ENCODE measurements at places on chromosomes 1 and 21.

GRCh38 chr1:241695246-241696171 is 43.4 kb downstream of the WDR64 start:
- DNase-seq: no peak

GRCh38 chr1:209723265-209723664 is 18.6 kb downstream of the HSD11B1 start:
- no peak for DNase-seq

DNA sequence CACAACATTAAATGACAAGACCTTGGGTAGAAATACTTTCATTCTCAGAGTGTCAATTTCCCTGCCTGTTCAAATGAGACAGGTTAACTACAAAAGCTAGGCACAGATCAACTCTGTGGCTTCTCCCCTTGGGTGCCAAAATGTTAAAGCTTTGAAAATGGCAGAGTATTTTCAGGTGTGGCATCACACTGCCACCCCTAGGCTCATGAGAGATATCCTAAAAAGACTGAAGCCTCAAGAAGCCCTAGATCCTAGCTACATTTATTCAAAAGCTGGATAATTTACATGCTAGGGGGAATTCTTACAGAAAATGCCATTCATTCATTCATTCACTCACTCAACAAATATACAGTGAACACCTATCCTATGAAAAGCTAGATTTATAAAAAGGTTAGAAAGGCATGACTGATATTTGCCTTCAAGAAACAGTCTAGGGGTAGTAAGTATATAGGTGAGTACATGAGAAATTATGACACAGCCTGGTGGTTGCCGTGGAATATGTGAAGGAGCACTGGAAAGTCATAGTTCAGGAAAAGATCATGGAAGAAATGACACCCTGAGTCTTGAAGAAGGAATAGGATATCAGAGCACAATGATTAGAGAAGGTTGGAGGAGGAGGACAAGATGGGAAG is 15.9 kb upstream of the RAB4A start:
- peak; percentile 22 for DNase-seq

DNA sequence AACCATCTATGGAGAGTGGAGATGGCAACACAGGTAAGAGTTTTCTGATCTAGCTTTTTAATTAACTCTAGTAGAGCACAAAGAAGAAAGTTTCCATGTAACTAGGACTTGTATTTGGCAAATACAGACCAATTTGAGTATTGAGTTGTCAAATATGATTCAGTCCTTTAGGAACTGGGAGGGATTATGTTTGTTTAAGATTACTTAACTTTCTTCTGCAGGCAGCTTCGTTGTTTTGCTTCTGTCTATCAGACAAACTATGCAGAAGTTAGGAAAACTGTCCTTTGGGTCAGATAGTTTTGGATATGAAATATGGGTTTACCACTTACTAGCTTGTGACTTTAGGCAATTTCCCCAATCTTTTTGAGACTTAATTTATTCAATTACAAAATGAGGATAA is 111.8 kb downstream of the POU2F1 start:
- no peak for DNase-seq

DNA sequence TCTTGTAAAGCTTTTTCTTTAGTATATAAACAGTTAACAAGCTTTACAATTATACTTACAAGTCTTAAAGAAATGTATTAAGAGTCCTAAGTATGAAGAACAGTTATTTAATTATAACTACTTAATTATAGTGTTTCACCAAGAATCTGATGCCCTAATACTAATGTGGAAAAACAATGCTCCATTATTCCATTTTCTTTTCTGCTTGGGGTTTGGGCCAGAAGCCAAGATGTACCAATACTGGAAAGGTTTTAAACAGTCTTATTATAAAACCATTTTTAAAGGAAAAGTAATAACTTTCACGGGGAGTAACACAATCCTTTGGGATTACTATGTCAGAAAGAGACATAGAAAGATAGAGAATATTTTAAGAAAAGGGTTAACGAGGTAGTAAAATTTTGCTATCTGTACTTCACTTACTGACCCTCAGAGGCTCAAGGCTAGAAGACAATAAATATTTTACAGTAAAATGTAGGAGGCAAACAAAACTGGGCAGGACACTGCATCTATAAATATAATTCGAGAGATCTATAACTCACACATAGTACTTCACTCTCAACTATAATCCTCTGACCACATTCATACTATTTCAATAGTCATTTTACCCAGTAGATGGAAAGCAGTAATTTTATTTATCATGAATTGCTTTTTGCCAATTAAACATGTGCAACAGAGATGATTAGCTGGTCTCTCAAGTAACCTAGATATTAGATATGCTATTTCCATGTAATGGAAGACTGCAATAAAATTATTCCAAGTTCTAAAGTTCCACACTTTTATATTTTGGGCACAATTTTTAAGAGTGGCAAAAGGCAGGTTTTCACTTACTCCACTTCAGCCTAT is 63.9 kb downstream of the LTN1 start:
- DNase-seq: no peak

GRCh38 chr1:203791498-203791897 is 3.9 kb upstream of the ZBED6 start:
- DNase-seq: no peak

DNA sequence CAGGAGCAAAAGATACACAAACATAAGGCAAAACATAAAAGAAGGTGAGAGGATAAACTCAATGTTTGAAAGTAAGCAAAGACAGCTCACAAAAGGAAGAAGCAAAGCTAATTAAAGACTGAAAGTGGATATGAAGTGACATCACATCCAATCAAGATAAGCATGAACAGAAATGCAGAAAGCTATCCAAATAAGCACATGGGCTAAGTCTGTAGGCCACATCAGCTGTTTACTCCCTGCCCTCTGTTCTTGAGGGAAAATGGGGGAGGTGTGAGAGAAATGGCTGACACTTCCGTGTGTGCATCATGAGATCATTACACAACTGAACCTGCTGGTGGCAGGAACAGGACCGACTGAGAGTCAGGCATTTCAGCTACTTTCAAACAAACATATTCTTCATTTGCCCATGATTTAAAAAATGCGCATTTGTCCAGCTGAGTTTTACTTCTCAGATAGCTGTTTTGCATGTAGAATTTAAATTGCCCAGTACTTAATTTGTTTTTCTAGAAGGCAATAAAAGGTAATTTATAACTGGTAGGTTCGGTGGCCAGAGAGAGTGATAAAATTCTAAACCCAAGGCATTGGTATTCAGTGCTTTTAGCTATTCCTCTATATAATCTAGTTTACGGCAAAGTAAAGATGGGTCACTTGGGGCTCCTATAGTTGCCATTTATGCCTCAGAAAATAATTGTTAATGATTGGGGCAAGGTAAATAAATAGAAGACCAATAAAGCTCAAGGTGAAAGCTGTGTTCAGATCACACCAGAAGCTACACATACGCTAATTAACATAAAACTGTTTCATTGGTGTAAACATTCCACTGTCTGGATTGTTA is 27.2 kb upstream of the MAN1A2 start:
- DNase-seq: no peak

DNA sequence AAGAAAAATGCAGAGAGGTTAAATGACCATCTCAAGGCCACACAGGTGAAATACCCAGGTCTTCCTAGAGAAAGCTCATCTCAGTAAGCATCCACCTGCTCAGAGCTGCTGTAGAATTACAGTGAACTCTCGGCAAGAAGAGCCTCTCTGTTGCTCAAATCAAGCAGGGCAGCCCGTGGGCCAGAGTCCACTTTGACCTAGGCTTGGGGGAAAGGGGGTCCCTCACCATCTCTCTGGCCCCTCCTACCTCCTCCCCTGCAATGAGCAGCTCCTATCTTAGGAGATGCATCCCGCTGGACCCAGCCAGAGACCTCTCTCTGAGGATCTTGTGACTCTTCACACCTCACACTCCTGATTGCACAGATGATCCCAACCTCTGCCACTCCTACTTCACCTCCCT is 364.7 kb downstream of the PTPRU start:
- DNase-seq: no peak

DNA sequence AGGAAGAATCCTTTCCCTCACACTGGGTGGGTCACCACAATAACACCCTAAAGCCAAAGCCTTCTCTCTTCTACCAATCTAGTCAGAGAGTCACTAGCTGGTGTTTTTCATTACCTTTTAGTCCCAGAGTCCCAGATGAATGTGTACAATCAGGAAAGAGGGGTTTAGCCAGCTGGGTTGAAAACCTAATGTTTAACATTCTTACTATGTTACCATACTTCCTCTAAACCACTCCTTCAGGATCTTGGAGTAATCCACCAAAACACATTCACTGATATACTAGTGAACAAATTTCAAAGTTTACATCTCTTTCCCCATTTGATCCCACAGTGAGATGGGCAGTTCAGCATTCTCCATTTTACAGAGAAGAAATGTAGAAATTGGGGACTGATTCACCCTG is 9.7 kb downstream of the LPAR3 start:
- DNase-seq: no peak

DNA sequence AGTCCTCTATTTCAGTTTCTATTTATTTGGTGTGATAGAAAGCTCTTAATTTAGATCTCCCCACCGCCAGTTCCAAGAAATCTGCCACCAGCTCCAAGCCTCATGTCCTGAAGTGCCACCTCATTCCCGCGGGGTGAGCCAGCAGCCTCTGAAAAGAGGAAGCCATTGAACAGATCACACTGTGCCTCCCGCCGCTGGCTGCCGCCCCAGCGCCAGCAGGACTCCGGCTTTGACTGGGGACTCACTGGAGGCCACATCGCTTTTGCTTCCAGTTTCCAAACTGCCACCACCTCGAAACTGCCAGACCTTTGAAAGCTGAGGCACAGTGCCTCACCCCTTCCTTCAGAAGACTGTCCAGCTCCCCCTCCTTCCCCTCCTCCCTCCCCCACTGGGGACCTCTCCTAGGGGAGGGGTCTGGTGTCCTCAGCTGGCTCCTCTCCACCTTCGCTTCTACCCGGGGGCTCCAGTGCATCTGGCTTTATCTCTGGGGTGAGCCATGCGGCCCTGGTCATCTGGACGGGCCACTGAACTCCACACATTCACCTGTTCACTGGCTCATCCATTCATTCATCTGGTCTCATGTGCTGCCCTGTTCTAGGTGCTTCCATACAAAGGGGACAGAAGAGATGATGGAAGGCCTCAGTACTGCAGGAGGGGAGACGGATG is 58.9 kb downstream of the VPS26C start:
- DNase-seq: no peak

DNA sequence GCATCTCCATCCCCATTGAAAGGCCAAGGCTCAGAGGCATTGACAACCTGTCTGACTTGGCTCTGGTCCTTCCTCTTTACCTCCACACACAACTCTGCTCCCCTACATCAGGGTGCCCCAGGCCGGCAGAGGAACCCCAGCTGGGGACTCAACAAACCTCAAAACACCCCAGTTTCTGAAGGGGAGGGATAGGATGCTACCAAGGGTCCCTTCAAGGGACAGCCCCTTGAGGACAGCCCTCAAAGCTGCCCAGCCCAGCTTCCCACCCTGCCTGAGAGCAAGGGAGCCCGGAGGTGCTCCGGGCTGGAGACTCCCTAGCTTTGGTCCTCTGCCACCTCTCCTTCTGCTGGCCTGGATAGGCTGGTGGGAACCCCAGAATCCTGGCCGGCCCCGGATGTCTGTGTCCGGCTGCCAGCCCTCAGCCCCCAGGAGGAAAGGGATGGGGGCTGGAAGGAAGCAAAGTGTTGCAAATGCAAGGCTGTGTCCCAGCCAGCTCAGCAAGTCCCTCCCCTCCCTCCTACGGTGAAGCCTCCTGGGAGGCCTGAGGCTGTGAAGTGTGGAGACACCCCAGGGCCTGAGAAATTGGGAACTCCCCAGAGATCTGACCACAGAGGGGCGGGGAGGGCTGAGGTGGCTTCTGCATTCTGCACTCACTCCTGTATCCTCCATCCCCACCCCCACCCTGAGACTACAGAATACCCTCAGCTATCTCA is 1.1 kb upstream of the MARCKSL1 start:
- DNase-seq: no peak

DNA sequence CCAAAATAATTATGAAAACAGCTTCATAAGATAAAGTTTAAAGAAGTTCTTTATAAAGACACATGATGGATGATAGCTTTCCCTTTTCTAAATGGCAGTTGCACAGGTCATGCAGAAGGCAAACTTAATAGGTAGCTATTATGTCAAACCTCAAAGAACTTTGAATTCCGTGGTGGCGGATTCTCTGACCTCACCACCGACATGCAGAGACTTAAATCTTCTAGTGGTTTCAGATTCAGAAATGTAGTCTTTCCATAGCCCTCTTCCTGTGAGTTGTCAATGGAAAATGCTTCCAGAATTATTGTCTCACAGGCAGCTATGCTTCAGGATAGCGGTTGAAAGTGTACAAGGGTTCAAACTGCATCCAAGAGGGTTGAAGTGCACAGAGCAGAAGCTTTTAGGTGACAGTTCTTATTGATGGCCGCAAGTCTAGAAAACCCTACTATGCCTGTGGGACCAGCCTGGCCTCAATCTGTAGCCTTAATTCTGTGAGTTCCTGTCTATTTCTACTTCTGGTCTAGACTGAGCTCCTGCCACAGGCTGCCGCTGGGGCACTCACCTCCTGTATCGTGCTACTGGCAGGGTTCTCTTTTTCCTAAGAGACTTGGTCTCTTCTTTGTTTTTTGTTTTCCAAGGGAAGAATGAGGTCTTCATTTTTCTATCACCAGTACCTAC is 117.0 kb upstream of the ERRFI1 start:
- DNase-seq: no peak

GRCh38 chr1:12634156-12634555 is 9.7 kb upstream of the AADACL4 start:
- no peak for DNase-seq

DNA sequence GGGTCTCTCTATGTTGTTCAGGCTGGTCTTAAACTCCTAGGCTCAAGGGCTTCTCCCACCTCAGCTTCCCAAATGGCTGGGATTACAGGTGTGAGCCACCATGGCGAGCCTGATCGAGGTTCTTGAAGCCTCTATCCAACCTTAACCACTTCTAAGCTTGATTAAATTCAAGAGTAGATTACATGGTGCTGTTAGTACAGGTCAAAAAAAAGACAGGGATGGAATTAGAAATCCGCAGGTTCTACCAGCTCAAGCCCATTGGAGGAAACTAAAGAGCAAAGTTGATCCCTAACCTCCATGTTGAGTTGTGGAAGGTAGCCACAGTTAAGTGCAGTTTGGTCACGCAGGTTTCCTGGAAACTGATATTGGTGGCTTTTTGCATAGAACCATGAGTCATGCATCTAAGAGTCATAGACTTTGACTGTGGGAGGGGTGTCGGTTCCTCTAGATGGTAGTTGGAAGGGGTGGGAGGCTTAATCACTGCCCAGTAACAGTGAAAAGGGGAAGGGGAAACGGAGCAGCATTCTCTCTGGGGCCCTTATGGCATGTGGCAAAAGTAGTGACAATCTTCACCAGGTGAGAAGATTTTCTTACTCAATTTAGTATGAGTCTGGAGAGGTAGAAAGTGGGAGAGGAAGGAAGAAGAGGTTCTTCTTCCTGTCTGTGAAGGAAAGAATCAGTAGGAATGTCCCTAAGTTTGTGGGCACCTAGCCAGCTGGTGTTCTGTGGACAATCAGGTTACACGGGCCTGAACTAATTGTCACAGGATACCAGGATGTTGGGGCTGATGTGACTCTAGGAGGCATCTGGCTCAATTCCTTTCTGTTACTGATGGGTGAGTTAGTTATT is 7.0 kb downstream of the CD53 start:
- no peak for DNase-seq

- no peak for DNase-seq
Observed at GRCh38 chr21:28338701-28339305, 653.9 kb downstream of the LTN1 start.

Measured in NCI-H1930 (cell line).